ENCODE measurements at places on chromosomes 3 and 15. TPM values are rescaled to one million over a fixed set of nuclear protein-coding genes. Genes with fewer than 3 reads are reported as not detected.
A peak's percentile ranks its signal among the peaks of the same experiment; 100 is the strongest.

DNA sequence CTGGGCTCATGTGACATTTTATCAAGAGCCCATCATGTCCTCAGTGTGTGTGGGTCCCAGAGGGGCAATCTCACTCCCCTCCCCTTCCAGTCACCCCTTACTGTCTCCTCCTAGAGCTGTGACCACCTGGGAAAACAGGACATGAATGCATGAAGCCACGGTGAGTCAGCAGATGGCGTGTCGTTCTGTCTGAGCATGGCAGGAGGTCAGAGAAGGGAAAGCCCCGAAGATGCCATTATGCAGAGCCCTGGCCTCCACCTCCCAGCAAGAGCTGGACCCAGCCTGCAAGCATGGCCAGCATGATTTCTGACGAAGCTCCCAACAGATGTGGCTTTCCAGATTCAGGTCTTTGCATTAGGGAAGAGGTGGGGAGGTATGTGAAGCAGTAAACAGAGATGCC lies 118.5 kb downstream of the TLE3 start:
- no peak for DNase-seq

GRCh38 chr3:8870134-8870533 lies 93.1 kb downstream of the RAD18 start:
- no peak for DNase-seq

DNA sequence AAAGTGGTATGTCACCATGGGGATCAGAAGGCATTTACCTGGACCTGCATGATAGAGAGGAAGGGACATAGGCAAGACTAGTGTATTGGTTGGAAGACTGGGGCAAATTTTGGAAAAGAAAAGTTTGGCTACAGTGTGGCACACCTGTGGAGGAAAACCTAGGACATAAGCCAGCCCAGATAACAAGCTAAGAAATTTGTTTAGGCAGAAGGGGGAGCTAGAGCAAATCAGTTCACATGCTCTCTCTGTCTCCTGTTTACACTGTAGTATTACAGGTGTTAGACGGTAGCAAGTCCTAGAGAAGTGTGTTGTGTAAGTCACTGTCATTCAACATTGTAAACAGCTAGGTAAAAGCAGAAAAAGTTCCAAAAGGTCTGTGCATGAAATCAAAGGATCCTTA lies 11.9 kb upstream of the ALDH1A2 start:
- no peak for DNase-seq

GRCh38 chr3:132318451-132318850 lies 1.2 kb downstream of the ACP3 start:
- no peak for DNase-seq

DNA sequence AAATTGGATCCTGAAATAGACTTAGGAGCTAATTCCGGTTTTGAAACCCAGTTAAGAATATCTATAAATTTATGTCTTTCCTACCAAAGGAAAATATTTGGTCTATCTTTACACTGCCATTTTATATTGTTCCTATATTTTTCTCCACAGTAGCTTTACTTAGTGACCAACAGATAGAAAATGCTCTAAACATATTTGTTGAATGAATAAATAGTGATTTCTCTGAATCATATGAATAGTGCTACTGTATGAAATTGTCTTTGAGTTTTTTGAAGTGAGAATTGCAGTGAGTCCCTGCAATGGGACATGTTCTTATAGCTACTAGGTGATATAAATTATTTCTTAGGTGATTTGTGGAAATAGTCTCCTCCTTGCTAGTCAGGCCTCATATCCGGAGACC lies 18.5 kb upstream of the EID1 start:
- DNase-seq = no peak

- DNase-seq = no peak
Observed at GRCh38 chr15:75673426-75674235, 25.9 kb downstream of the SNX33 start.

DNA sequence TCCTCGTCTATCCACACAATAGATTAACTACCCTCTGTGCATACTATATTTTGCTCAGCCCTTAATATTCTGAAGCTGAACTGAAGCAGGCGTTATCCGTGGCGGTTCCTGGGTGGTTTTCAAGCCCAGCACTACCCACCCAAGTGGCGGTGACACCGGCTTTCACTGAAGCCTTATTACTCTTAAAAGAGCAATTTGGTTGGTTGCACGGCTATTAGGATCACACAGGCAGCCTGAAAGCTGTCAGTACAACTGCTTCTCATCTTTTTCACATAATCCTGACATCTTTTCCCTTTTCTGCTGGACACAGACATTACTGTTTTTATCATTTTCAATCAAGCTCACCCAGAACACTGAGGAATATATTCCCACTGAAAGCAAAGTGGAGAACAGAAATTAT lies 525.3 kb upstream of the ZNF717 start:
- no peak for DNase-seq

GRCh38 chr3:144501467-144501866 lies 529.8 kb downstream of the DIPK2A start:
- no peak for DNase-seq

GRCh38 chr3:1294586-1294985 lies 201.8 kb downstream of the CNTN6 start:
- DNase-seq = no peak

- no peak for DNase-seq
Observed at GRCh38 chr3:172982736-172983364, 158.2 kb downstream of the SPATA16 start.

GRCh38 chr3:66803721-66804695 lies 194.1 kb upstream of the KBTBD8 start:
- DNase-seq = no peak

- DNase-seq = no peak
Observed at GRCh38 chr15:56929399-56929798, 11.0 kb downstream of the TCF12 start.

GRCh38 chr3:30352410-30353318 lies 253.7 kb upstream of the TGFBR2 start:
- DNase-seq = no peak

GRCh38 chr3:143326983-143327778 lies 207.6 kb downstream of the CHST2 start:
- no peak for DNase-seq

GRCh38 chr15:78104566-78105475 lies 12.5 kb downstream of the SH2D7 start:
- DNase-seq = no peak

GRCh38 chr3:102511168-102511567 lies 76.4 kb downstream of the ZPLD1 start:
- DNase-seq = no peak

GRCh38 chr3:164507886-164508285 lies 570.4 kb downstream of the SI start:
- DNase-seq = no peak

- peak; percentile 12 for DNase-seq
Observed at GRCh38 chr15:70156671-70157271, 59.1 kb upstream of the TLE3 start.

- DNase-seq = no peak
Observed at GRCh38 chr15:40059821-40060220, 20.8 kb upstream of the SRP14 start.

DNA sequence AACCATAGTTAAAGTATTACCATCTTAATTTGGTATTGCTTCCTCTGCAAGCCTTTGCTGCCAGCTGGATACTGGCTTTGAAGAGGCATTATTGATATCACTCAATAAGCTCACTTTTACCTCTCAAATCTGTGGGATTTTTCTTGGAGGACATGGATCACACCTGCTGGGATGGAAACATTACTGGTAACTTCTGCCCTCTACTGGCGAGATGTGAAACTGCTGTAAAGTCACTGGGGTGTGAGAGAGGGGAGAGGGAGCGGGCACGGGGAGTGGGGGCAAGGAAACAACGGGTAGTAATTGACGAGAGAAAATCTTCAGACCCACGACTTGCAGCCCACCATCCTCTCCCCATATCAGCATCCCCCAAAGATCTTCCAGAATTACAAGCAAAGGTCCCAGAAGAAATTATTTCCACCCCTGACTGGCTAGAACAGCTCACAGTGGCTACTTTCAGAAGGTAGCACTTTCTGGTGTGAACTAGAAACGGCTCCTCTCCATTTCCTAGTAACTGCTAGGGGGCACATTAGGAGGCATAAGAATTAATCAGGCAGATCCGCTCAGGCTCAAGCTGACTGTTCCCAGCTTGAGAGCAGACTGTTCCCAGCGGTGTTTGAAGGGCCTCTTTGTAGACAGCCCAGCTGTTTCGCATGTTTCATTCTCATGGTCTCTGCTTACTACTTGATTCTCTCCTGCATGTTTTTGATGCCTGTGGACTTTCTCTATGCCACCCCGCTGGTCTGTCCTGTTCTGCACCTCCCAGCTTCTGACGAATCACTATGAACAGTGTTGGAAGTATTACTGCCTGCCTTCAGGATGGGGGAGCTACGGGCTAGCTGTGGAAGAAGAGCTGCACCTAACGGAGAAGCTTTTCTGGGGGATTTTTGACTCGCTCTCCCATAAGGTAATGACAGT lies 230.4 kb upstream of the CHRM5 start:
- no peak for DNase-seq

- DNase-seq = no peak
Observed at GRCh38 chr15:98881526-98882520, 125.8 kb downstream of the PGPEP1L start.

DNA sequence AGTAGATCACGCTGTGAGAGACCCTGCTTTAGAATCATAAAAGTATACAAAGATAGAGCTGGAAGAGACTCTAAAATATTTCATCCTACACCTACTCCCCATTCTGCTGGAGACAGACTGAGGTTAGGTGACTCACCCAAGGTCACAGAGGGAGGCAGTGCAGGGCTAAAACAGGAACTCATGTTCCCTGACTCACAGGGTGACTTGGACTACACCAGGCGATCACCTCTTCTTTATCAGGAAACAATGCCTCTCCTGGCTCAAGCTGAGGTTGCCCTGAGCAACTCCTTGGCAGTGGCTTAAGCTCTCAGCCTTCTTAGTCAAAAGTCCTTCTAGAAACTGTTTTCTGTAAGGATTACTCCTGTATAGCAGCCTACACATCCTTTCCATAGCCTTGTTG lies 26.4 kb upstream of the TNFAIP8L3 start:
- DNase-seq = no peak

- DNase-seq = no peak
Observed at GRCh38 chr3:177752831-177753230, 555.5 kb upstream of the TBL1XR1 start.

DNA sequence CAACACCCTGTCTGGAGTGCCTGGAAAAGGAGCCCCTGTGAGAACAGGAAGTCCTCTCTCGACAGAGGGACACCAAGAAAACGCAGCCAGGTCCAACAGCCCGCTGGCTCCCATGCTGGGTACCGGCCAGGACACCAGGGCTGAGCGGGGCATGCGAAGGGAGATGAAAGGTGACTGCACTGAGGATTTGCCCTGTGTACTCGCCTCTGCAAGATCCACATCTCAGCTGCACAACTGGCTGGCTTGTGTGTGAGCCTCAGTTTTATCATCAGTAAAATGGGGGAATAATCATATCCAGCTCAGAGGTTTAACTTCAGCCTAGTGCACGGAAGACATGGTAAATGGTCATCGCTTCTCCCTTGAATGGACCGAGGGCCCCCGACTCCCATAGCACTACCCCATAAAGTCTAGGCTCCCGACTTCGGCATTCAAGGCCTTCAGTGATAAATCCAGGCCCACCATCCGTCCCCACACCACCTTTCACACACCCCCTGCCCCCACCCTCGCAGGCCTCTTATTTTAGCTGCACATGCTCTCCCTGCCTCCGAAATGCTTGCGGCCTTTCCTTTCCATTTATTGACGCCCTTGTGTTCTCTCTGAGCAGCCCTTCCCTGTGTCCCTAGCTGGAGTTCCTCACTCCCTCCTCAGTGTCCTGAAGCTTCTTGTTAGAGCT lies 15.8 kb downstream of the ISG20 start:
- no peak for DNase-seq

- no peak for DNase-seq
Observed at GRCh38 chr3:114466816-114467215, 173.0 kb downstream of the TIGIT start.

DNA sequence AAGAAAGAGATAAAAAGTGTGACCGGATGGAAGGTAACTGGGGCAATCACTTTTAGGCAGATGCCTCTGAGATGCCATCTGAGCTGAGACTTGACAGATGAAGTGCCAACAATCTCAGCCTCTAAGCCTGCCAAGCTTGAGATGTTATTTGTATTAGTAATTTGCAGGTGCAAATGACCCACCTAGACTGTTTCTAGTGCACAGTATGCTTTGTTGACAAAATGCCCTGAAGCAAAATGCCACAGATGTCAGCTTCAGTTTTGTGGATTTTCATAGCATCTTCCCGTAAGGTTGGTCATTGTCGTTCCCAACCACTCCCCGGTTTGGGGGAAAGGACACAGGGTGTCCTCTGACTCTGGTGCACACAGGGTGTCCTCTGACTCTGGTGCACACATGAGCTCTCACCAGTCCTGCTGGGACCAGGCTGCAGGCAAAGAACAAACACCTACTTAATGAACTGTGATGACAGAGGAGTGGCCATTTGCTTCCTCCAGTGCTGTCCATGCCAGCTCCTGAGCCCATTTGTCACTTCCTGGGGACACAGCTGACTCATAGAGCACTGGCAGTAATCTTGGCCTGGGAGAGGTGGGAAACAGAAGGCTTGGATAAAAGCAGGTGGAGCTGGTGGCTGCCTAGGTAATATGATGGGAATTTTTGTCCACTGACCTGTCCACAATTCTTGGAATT lies 16.7 kb upstream of the PPP1R2 start:
- DNase-seq = no peak

DNA sequence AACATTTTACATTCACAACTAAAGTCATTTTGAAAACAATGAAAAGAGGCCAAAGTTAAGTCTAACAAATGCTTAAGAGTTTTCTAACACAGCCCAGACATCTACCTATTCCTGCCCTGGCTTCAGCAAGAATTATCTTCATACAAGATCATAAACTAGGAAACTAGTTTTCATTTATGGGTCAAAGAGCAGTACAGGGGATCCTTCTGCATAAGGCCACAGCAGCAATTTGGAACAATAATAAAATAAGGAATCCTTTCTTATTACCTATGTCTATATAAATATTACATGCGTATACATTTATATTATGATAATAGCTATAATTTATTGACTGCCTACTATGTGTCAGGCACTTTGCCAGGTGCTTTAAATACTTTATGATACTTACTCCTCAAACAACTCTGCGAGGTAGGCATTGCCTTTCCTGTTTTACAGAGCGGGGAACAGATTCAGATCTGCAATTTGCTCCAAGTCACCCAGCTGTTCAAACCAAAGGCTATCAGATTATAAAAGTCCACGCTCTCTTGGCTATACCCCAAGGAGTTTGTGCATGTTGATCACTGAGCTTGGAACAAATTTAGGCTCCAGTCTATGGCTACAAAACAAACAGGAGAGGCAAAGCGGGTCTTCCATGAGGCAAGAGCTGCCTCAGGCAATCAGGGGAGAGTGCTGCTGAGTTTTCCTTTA lies 196.4 kb downstream of the RORA start:
- no peak for DNase-seq

- DNase-seq = no peak
Observed at GRCh38 chr3:143170676-143171075, 51.1 kb downstream of the CHST2 start.

Gene KNG1
- not detected for total RNA-seq

Gene KLHL40
- not detected for total RNA-seq

Gene SLC24A5
- not detected for total RNA-seq

Gene IL5RA
- total RNA-seq = not detected

Gene CCR8
- 0.45 TPM for total RNA-seq

Gene PLA2G4F
- total RNA-seq = not detected

Gene LSG1
- total RNA-seq = 63.3 TPM

Gene CRELD1
- 22.8 TPM for total RNA-seq

Gene RBP2
- not detected for total RNA-seq

Gene EIF5A2
- total RNA-seq = 8.7 TPM

Gene SI
- not detected for total RNA-seq

Gene FEZF2
- total RNA-seq = not detected

Gene DPPA2
- total RNA-seq = not detected

Gene TTLL13
- not detected for total RNA-seq

Gene C3orf22
- total RNA-seq = not detected

Gene DMXL2
- 9.2 TPM for total RNA-seq

Gene LRRC31
- not detected for total RNA-seq

Gene RUVBL1
- total RNA-seq = 93.0 TPM

Gene MOBP
- total RNA-seq = not detected

Data from natural killer cell treated with Interleukin-12 subunit alpha and Interleukin-12 subunit beta and Interleukin-15 and Interleukin-18, amount 100 ng/mL, for 72 hours (primary cell).